GM04503 (cell line): ENCODE measurements at places on chromosomes 11 and 22.
A peak's percentile ranks its signal among the peaks of the same experiment; 100 is the strongest.

DNA sequence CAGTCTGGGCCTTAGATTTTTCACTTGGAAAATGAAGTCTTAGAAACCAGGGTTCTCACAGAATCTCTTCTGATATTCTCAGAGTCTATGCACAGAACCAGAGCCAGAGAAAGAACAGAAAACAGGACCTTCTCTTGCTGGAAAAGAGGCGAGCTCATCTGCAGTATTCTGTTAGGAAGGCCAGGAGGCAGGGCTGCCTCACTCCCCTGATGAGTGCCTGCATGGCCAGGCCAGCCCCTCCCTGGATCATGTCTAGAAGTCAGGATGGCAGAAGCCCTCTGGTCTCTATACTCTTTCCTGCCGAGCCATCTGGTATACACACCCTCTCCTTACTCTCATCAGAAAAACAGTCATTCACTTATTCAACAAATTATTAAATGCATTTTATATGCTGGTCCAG lies 723 bp downstream of the OR51M1 start:
- DNase-seq: no peak

GRCh38 chr11:114162719-114163123 lies 103.2 kb downstream of the ZBTB16 start:
- peak; percentile 88 for DNase-seq

DNA sequence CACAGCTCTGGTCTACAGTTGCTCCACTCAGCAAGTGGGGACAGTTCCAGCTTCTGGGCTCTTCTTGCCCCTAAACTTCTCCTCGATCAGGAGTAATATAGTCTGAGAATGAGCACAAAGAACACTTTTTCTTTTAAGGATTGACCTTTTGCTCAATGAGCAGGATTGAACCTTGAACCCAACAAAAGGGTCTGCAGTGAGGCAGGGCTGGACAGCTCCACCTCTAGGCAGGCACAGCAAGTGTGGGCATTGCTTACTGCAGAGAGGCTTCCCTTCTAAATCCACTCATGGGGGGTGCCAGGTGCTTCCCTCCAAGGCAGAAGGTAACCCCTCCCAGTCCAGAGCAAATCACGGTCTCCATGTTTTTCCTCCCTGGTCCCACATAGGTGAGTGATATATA lies 279.5 kb downstream of the ST3GAL4 start:
- no peak for DNase-seq

DNA sequence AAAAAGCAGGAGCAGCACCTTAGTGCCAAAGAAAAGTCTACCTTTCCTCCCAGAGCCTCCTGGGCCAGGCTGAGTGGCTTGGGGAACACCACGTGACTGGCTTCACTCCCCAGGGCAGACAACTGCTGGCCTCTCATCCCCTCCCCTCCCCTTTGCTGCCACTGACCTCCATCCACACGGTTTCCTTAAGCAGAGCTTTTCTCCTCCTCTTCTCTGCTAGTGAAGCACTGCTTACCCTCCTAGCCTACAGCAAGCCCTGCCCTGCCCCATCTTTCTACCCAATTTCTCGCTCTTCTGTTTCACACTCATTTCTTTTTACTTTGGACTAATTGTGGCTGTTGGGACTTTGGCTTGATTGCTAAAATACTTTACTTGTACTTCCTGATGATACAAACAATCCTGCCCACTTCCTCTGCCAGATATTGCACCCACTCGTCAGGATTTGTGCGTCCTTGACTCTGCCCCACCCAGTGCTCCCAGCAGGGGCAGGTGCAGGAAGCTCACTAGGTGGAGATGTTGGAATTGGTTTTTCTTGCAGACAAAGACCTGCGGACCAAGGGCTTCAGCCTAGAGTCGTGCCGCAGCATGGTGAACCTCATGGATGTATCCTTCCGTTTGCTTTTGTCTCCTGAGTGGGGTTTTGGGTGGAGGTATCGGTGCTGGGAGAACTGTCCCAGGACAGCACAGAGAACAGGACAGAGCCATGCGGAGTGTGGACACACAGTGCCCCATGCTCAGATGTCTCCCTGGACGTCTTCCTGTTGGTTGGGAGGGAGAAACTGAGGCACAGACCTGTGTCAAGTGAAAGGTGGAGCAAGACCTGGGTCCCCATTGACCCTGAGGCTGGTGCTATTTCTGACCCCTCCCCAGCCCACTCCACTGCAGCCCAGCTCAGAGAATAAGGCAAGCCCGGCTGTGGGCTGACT lies 27.3 kb downstream of the CAPN1 start:
- no peak for DNase-seq

DNA sequence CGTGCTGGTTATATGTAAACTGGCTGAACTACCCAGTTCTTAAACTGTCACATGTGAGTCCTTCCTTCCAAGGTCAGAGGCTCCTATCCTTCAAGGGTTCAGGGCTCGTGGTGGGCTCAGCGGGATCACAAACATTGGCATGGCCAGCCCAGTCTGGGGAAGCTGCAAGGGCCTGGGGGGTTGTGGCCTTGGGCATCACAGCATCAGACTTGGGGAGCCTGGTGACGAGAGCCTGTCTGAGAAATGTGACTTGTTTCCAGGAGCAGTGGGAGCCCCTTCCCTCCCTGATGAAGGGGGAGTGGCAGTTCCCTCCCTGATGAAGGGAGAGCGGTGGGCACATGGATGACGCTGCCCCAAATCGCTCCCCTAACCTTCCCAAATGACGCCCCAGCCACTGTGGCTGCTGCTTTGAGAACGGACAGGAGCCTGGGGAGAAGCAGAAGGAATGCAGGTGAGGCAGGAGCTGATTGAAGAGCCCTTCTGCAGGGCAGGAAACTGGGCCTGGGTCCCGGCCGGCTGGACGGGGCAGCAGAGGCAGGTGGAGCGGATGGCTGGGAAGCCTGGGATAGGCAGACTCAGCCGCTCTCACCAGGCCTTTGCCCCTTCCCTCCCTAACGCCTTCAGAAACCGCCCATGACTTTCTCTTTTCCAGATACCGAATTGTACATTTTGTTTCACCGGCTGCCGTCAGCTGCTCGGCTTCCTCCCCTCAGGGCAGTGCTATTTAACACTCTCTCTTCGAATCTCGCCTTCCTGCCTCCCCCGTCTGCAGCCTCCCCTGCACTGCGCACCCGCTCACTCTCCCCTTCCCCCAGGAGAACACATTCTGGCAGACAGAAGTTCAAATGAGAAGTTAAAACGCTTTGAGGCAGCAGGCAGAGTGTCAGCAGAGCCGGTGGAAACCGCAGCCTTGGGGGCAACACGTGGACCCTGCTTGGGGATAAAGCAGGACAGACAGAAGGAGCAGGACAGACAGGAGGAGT lies 1486.7 kb downstream of the BRD1 start:
- no peak for DNase-seq

- no peak for DNase-seq
Measured at GRCh38 chr22:35660291-35661127, 12.3 kb downstream of the APOL6 start.

DNA sequence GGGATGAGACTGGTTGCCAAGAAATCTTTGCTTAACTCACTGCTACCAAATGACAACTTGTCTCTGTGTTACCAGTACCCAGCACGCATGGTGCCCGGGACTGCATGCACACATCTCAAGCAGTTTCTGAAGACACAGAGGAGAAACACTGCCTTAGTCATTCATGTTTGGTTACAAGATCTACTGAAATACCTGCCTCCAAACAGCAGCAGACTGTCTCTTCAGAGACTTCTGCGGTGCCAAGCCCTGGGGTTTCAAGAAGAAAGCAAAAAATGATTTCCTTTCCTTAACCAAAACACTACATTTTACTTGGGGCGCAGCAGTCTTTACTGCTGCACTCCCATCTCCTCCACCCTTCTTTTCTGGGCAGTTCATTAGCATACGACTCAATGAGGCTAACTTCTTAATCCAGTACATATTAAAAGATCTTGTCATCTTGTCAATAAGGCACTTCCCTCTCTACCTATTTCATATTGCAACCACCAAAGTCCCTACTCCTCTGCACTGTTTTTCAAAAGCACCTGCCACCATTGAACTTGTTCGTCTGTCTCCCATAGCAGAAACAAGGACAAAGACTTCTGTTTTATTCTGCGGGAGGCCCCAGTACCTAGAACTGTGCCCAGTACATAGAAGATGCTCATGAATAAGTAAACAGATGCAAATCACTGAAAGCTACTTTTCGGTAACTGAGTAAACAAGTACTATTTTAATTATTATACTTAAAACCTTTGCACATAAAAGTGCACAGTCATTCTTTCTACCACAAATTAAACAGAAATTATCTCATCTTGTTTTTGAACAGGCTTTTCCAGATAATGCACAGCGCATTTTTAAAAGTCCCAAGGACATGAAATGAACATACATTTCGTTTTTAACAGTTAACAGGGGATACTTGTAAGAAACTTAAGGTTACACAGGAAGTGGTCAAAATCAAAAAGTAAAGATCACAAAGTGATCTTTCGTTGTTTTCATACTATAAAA lies 4.0 kb downstream of the NAP1L4 start:
- no peak for DNase-seq

GRCh38 chr11:12754582-12755234 lies 80.5 kb downstream of the TEAD1 start:
- no peak for DNase-seq

DNA sequence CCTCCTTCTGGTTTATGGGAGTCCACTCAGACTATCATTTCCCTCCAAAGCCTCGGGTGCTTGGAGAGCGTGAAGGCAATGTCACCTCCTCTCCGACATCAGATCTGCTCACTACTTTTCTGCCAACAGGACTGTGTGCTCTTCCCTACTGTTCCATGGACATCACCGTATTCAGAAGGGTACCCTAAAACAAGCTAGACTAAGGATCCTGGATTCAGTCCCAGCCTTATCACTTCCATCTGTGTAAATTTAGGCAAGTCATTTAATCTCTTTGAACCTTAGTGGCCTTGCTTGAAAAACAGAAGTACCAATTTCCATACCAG lies 78.2 kb downstream of the KCNC1 start:
- no peak for DNase-seq

GRCh38 chr11:130403271-130403804 lies 25.1 kb downstream of the ADAMTS8 start:
- DNase-seq: peak; percentile 75

DNA sequence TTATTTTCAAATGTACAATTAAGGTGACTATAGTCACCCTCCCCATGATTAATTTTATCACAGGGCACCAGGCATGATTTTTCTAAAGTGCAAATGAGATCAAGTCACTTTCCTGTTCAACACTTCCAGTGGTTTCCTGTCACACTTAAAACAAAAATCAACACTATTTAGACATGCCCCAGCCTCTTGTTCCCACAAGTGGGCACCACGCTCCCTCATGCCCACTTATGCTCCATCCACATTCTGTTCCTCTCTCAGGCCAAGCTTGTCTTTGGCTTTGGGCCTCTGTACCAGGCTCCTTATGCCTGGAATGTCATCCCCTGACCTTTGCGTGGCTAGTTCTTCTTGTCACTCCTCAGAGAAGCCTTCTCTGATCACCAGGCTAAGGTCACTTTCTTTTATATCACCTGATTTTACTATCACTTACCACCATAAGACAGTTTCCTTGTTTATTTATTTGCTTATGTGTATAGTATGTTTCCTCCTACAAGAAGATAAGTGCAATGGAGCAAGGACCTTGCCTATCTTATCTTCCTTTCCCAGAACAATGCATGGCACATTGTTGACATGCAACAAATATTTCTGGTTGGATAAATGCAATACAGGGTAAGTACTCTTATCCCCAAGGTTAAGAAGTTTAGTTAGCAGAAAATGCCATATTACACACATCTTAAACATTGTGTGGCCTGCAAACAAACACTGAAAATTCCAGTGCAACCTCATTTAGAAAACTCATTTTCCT lies 50.9 kb upstream of the PANX1 start:
- no peak for DNase-seq

DNA sequence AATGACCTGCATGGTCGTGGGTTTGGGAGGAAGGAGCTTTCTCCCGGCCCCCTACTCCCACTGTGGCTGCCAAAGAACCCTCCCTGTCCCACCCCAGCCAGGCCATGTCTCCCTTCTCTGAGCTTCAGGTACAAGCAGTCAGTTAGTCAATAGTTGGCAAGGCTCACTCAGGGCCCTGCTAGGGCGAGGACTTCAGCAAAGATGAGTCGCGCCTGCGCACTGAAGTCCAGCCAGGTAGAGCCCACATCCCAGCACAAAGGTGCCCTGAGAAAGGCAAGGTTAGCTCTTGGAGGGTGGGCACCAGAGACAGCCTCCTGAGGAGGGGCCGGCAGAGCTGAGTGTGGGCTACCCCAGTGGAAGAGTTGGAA lies 11.1 kb downstream of the C11orf86 start:
- DNase-seq: no peak

GRCh38 chr11:749731-750130 lies 2.5 kb downstream of the TALDO1 start:
- no peak for DNase-seq

GRCh38 chr11:102791271-102792036 lies 6.5 kb downstream of the MMP1 start:
- DNase-seq: no peak

DNA sequence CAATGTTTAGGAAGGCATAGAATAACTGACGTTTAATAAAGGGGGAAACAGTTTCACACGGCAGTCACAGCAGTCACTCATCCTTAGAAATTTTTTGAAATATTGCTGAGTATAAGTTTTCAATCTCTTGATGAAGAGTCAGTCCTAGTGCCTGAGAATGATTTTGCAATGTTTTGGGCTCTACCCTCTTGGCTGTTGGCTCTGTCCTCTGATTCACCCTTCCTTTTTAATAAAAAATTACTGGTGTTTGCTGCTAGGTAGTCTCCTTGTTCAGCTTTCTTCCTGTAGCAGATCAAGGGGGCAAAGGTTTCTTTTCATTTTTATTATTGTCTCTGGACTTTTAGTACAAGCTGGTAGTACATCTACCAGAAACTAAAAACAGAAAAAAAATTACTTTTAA lies 194.3 kb upstream of the ANO3 start:
- DNase-seq: no peak

DNA sequence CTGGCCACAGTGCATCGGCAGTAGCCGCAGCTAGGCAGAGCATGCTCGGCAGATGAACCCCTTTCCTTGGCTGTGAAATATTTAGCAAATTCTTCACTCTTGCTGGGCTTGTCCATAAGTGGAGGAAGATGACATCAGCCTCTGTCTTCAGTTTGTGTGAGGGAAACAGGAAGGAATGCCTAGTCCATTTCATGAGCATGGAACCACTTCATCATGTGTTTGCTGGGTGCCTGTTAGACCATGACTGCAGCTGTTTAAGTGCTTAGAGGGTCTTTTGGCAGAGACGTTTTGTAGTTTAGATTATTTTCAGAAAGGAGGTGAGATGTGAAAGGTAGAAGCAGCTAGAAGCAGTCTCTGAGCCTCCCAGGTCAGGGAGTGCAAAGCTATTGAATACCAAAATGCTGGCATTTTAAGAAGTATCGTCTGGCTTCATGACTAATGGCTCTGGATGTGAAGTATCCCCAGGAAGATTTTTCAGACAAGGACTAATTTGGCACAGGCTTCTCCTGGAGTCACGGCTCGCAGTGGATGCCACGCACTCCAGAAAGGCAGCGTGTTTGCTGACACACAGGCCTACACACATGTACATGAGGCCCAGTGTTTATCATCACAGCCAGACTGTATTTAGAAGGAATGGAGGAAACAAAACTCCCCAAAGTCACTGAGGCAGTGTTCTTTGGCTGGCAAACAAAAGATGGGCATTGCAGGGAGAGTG lies 43.1 kb upstream of the GRAMD1B start:
- peak; percentile 69 for DNase-seq
